Activated CD8-positive, alpha-beta memory T cell treated with anti-CD3 and anti-CD28 coated beads for 1 hour (primary cell): ENCODE measurements at places on chromosomes 7 and 10.

DNA sequence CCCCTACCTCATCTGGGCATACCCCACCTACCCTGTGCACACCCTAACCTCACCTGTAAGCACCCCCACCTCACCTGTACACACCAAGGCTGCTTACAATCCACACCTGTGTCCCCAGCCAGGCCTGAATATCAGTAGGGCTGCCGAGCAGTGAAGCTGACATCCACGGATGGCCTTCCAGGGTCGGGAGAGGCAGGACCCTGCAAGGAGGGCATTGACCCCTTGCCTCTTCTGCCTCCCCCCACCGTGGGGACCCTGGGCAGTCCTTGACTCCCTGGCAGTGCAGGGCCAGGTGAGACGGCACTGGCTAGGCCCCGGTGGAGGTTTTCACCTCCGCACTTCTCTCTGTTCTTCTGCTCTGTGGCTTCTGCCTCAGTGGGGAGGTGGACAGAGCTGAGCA is 37.6 kb upstream of the ELFN1 start:
- DNase-seq, result no peak

DNA sequence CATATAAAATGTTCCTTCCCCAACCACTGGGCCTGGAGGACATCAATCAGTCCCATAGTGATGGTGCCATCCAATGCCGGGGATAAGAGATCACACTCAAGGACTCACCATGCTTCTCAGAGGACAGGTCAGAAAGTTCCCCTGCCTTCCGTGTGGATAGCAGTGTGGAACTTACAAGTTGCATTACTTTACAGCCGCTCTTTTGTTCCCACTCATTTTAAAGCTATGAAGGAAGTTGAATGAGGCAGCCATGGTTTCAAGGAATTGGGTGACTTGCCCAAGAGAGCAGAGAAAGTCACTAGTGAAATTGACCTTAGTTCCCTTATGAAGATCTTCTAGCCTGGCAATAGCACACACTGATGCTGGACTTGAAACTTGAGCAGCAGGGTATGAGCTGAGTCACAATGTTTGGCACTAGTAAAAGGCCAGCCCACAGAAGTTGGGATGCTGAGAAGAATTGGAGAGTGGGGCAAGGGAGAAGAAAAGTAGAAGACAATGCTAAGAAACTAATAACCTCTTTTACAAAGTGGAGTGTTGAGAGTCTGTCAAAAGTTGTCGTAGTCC is 78.7 kb downstream of the CXCL12 start:
- no peak for DNase-seq

GRCh38 chr10:87760195-87760905 is 57.7 kb downstream of the ATAD1 start:
- no peak for DNase-seq

DNA sequence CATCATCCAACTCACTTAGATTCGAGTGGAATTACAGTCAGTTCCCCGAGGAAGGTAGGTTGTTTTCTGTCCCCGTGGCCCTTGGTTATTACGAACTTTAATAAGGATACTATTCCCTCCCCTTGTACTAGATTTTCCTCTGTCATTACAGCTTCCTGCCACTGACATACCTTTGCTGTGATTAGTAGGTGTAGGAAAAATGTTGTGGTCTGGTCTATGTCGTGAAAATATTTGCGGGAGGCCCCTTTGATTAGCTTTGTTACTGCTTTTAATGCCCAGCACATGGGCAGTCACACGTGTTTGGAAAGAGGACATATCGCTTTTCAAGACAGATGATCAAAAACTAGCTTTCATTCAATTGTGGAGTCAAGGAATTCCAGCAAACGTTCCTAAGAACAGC is 92.2 kb downstream of the GATA3 start:
- no peak for DNase-seq

DNA sequence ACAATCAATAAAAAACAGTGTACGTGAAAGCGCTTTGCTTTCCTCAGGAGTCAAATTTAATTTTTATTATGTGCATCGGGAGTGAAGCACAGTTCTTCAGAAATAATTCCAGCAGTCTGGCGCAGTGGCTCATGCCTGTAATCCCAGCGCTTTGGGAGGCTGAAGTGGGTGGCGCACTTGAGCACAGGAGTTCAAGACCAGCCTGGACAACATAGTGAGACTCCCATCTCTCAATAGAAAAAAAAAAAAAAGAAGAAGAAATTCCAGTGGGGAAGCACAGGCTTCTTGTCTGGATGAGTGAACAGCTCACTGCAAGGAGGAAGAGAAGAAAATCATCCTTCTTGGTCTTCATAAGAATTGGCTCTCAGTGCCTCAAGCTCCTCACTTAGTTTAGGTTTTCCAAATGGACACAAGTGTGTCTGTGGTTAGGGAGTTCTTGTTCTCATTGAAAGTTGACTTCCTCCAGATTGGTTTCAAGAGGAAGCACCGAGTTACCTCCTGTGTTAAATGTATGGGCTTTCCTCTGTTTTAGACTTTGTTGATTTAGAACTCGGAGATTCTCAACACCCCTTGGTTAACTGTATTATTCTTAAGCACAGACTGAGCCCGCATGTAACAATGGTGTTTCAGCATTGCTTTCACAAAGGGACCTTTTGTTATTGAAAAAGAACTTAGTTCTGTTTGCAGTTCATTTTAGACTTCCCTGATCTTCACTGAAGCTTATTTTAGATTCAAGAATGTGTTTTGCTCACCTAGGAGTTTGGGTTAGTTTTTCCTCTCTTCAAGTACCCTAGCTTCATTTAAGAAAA is 28.0 kb downstream of the LMTK2 start:
- DNase-seq, result no peak

DNA sequence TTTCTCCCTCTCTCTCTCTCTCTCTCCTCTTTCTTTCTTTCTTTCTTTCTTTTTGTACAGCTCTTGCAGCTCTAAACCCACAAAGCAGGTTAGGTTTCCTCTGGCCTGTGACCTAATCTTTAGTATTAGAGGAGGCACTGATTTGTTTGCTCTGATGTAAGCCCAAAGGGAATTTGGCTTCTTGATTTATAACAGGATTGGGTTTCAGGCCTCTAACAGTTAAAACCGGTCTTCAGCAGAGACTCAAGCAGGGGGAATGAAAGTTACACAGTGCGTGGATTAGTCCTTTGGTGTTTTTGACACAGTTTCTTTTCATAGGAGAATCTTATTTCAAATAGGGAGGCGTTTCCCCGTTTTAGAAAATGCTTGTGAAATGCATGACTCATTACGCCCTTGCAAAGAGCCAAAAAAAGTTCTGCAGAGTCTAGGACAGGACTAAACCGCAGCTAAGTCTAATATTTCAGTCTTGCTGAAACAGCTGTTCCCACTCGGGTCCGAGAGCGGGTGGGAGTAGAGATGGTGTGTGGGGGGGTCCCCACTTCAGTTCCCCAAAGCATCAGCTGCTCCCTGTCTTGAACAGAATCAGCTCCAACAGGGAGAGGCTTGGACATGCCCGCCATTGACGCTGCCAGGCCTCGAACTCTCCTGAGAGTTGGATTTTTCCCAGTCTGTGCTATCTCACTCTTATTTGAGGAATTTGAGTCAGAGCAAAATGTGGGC is 296.5 kb upstream of the PITRM1 start:
- no peak for DNase-seq

GRCh38 chr7:132760866-132761265 is 184.6 kb upstream of the PLXNA4 start:
- no peak for DNase-seq

DNA sequence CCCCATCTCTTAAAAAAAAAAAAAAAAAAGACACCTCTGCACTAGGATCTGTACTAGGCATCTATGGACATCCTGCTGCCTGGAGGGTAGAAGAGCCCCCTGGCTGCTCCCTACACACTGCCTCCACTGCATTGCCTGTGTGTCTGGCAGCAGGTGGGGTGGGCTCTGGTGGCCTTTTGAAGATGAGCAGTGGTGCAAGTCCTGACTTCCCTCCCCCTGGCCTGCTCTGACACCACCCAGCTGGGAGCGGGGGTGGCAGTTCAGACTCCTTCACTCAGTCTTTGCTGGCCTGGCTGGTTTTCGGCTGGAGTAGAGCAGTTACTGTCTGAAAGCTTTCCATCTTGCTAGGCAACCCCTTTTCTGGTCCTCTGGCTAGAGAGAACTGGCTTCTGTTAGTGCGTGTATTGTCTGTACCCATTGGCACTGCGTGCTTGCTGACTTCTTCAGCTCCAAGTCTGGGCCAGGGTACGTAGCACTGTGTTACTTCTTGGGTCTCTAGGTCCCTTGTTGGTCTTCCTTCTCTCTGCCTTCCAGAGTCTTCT is 17.6 kb downstream of the C10orf62 start:
- no peak for DNase-seq
